NCI-H1092 (cell line): ENCODE measurements at places on chromosomes 2 and 18.

DNA sequence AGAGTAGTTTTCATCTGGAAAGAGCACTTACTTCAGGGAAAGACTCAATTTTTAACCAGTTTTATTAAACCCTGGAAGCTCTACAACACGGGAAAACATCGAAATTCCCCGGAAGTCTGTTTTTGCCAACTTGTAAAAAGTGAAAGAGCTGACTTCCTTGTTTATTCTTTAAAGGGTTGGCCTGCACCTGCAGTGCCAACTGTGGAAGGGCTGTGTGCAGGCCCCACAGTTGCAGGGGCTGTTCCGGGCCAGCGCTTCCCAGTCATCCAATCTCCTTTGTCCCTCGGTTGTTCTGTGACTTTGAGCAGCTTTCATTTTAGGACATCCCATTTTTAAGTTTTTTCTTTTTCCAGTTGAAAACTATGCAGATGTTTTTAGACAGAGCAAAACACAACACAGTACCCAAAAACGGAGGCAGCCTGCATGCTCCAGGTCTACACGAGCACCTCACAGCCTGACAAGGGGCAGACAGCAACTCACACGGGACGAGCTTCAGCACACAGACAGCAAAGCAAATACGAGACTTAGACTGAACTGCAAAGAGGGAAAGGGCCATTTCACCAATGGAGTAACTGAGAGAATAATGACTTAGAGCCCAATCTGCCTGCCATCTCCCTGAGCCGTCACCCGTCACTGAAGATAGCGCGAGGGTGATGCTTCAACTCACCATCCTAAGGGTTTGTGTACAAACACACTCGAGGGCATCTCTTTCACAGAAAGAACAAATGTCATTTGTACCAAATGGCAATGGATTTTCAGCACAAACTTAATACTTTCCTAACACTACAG is 70.6 kb downstream of the EMILIN2 start:
- no peak for DNase-seq

- no peak for DNase-seq
Measured at GRCh38 chr2:36672199-36672598, 24.3 kb upstream of the VIT start.

DNA sequence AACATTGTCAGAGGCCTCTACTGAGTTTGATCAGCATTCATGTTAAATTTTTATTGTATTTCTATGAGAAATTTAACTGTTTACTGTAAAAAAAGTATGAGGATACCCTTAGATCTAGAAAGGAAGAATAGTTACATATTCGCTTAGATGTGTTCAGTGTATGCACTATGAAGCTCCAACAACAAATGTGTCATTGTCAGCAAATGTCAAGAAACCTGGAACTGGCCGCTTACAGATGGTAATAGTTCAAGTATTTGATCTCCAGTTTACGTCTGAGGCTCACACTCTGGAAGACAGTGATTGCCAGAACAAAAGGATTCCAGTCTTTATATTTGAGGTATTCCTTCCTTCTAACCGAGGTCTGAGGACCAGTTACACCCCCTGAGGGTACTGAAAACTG is 921.2 kb upstream of the LRRTM1 start:
- no peak for DNase-seq

DNA sequence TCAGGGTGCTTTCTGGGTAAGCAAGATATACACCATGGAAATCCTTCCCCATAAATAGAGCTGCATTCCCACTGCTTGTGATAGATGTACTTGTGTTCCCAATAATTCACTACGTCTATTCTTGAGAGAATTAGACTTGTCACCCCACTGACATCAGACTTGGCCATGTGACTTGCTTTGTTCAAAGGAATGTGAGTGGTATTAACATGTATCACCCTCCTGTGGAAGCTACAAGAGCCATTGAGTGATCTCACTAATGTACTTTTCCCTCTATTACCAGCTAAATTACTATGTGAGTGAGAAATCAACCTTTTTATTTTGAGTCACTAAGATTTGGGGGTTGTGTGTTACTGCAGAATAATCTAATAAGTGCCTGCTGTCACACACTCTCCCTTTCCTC is 176.0 kb downstream of the CCDC178 start:
- DNase-seq: no peak

GRCh38 chr2:197706839-197707207 is 1.7 kb downstream of the MARS2 start:
- no peak for DNase-seq

DNA sequence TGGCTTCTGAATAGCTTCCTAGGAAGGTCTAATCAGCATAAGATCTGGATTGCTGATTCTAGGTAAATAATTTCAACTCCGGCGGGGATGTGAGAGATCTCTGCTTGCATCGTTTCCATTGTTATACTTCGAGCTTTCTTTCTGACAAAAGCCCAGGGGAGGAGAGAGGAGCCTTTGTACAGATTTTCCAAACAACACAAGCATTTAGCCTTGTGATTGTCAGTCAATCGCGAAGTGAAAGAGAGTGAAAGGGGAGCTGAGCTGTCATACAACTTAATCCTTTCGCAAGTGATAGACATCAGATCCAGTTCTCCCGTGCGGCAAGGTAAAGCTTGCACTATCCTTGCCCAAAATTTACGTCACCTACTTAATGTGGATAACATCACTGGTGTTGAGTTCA is 26.2 kb downstream of the RALB start:
- no peak for DNase-seq

DNA sequence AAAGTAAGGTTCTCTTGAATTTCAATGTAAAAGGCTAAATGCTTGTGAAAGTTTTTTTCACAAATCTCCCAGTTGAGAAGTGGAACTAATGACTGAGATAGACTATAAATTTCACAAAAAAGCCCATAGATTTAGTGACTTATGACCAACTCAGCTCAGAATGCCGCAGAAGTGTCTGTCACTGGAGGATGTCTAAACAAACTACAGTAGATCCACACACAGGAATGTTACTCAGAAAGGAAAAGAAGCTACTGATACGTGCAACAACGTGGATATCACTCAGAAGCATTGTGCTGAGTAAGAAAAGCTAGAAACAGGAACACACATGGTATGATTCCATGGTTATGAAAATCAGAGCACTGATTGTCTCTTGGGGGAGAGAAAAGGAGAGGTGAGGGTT is 151.9 kb downstream of the DOCK10 start:
- no peak for DNase-seq

DNA sequence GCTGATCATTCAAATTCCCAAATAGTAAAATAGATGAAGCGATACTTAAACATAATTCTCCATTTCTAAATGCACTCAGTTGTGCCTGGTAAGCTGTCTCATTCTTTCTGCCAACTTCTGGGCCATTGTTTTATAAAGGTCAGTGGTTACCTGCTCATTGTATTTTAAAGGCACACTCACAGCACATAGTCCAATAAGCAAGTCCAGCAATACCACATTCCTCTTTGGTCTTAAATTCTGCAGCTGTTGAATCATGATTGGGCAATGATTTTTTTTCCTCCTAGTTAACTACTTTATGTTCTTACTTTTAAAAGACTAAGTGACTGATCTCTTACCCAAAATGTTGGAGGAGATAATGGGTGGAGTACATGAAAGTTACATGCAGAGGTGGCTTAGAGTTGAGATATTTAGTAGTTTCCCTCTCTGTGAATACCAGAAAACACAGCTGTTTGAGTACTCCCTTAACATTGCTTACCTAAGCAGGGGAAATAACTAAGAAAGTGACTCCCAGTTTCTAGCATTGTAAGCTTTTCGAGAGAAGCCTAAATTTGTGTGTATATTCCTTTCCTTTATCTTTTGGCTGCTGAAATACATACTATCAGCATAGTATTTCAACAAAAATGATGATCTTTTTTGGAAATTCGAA is 220.7 kb downstream of the CAMKMT start:
- DNase-seq: no peak
